ENCODE measurements at places on chromosomes 7 and 10. TPM values are rescaled to one million over a fixed set of nuclear protein-coding genes. Genes with fewer than 3 reads are reported as not detected.
A peak's percentile ranks its signal among the peaks of the same experiment; 100 is the strongest.

The MMRN2 gene
- total RNA-seq, result 0.28 TPM

The MINDY4 gene
- total RNA-seq, result 5.2 TPM

The ANKRD30A gene
- not detected for total RNA-seq

The SLC18A2 gene
- total RNA-seq, result 1.6 TPM

The MAPK8 gene
- 137 TPM for total RNA-seq

The MMP21 gene
- not detected for total RNA-seq

The PGAM2 gene
- total RNA-seq, result 11.3 TPM

The MBL2 gene
- not detected for total RNA-seq

The BMPER gene
- 0.74 TPM for total RNA-seq

DNA sequence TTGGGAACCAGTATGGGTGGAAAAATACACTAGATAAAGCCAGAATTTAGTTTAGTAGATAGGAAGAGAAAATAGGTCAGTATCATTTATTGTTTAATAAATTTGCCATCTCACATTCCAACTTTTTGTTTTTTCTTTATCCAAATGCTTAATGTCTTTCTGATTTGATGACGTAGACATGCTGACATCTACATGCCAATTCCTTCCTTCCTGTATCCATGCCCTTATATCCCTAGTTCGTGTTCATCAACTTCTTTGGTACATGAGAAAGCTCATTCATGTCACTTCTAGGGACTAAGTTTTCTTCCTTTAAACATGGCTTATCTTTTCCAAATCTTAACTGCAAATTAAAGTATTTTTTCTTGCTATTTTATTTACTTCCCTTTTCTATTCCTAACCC is 30.5 kb upstream of the ING3 start:
- H3K4me3 ChIP-seq, result no peak overlapping the region
- no peaks in the 10 kb centered on the region for H3K4me1 ChIP-seq
- DNase-seq, result no peak
- no peaks in the 10 kb centered on the region for H3K27me3 ChIP-seq
- H3K27ac ChIP-seq, result no peak overlapping the region

DNA sequence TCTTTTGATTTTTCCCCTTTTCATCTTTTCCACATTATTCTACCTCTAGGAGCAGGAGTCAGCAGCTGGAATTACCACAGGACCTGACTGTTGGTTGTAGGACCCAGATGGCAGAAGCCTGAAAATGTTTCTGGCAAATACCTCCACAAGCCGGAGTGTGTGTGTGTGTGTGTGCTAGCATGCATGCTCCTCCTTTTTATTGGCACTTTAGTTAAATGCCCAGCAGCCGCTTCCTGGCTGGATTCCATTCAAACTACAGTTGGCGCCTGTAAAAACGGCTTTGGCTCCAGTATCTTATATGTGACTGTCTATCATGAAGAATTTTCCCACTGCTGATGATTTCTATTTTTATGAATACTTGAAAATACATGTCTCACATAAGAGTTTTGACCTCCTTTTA is 319.7 kb upstream of the SP4 start:
- H3K4me3 ChIP-seq, result no peak overlapping the region
- H3K27ac ChIP-seq, result no peak overlapping the region
- H3K4me1 ChIP-seq, result peaks cover 6% of the 10 kb centered on the region

DNA sequence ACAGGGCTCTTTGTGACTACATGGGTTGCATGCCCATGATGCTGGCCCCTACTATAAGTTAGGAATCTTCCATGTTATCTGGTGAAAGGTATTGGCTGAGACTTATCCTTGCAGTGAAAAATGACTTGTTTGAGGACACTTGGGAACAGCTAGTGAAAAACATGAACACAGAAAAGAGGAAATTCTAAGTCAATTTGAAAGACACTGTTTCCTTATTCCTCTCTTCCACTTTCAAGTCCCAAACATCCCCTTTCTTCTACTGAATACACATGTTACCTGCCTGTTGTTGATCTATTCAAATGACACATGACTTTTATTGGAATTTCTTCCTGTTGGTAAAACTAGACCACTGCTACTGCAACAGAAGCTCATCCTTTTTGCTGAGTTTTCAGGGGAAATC is 29.5 kb upstream of the PRKCQ start:
- H3K27ac ChIP-seq, result no peak overlapping the region
- H3K27me3 ChIP-seq, result no peaks in the 10 kb centered on the region
- H3K4me1 ChIP-seq, result no peaks in the 10 kb centered on the region

DNA sequence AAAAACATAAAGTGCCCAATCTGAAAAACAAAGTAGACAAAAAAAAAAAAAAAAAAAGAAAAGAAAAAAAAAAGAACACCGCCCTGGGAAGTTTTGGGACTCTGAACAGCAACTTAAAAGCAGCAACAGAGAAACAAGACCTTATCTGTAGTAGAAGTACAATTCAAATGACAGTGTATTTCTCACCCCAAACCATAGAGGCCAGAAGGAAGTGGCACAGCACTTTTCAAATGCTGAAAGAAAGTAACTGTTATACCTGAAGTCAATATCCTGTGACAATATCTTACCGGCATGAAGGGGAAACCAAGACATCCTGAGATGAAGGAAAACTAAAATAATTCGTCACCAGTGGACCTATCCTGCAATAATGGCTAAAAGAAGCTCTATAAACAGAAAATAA is 112.1 kb downstream of the DNAJC1 start:
- H3K36me3 ChIP-seq, result peaks cover 3% of the 10 kb centered on the region
- no peak for DNase-seq
- peaks cover 6% of the 10 kb centered on the region for H3K4me1 ChIP-seq

GRCh38 chr7:83648464-83649241 is at the start of gene SEMA3E:
SEMA3E (minus strand) TSS chr7:83649139.
- H3K27me3 ChIP-seq, result no peaks in the 10 kb centered on the region
- H3K36me3 ChIP-seq, result no peaks in the 10 kb centered on the region
- peak within 1 kb of the TSS; percentile 56 for H3K4me3 ChIP-seq
- H3K4me1 ChIP-seq, result peaks cover 20% of the 10 kb centered on the region

GRCh38 chr10:104316321-104317099 is 21.8 kb downstream of the ITPRIP start:
- no peak overlapping the region for H3K27ac ChIP-seq
- DNase-seq, result peak; percentile 39
- H3K27me3 ChIP-seq, result no peaks in the 10 kb centered on the region
- no peak overlapping the region for H3K4me3 ChIP-seq
- H3K36me3 ChIP-seq, result no peaks in the 10 kb centered on the region

DNA sequence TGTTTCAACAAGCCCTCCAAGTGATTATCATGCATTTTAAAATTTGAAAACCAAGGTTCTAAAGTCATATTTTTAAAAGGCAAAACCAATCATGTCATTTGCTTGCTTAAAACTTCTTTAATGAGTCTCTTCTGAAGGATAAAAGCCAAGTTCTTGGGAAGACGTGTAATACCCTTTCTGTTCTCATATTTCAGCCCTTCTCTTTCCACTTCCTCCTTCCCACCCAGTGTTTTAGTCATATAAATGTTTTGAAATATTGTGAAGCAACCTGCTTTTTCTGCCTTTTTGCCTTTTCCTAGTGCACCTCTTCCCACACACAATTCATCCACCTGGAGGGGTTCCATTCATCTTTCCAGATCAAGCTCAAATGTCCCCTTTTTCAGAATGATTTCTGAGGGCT is 211.1 kb upstream of the LRRTM3 start:
- no peaks in the 10 kb centered on the region for H3K36me3 ChIP-seq
- DNase-seq, result no peak
- no peak overlapping the region for H3K4me3 ChIP-seq

GRCh38 chr7:106019470-106019820 is 56.4 kb downstream of the CDHR3 start:
- DNase-seq, result no peak
- no peaks in the 10 kb centered on the region for H3K27me3 ChIP-seq
- H3K36me3 ChIP-seq, result no peaks in the 10 kb centered on the region
- no peak overlapping the region for H3K4me3 ChIP-seq
- H3K4me1 ChIP-seq, result peaks cover 10% of the 10 kb centered on the region
- H3K27ac ChIP-seq, result no peak overlapping the region

DNA sequence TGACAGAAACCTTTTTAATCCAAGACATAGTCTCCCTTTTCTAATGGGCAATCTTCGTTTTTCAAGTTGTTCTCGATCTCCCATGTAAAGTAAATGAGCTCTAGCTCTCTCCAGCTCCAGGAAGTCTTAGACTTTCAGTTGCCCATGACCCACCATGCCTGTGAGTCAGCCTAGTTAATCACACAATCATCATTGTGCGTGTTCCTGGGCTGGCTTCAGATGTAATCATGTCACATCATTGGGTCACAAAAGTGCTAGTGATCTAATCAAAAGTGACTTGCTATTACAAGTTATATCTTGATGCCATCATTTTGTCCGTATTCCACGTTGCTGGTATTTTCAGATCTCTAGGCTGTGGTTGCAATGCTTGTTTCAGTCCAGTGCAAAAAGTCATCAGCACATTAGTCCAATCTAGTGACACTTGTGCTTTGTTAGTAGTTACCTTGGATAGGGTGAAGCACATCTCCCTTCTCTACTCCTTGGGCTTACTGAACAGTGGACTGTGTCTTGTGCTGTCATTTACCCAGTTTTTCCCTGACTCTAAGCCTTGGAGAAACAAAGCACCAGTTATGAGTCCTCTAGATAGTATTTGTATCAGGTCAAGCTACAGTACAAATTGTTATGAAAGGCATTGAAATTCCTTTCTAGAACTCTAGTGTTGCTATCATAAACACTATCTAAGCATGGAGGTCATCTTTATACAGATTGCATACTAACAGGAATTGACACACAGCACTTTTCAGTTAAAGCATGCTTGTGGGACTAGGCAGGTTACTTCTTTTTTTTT is 316.6 kb downstream of the GFRA1 start:
- no peaks in the 10 kb centered on the region for H3K4me1 ChIP-seq
- no peaks in the 10 kb centered on the region for H3K27me3 ChIP-seq

DNA sequence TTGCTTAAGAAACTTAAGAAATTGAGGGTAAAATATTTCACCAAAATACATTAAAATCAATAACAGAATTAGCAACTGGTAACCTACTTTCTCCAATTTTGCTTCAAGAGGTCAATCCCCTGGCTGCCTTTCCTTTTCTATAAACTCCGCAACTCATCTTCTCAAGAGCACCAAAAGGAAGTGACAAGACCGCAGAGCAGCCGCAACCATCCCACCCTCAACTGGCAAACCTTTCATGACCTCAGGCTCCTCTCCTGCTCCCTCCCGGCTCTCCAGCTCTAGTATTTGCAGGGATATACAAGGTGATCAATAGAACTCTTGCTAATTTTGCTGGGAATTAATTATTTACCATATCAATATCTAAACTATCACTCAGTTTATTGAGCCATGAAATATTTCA is 88.9 kb downstream of the ATE1 start:
- H3K36me3 ChIP-seq, result no peaks in the 10 kb centered on the region
- no peaks in the 10 kb centered on the region for H3K27me3 ChIP-seq
- no peak for DNase-seq
- no peak overlapping the region for H3K27ac ChIP-seq
- H3K4me3 ChIP-seq, result no peak overlapping the region
- no peaks in the 10 kb centered on the region for H3K4me1 ChIP-seq

DNA sequence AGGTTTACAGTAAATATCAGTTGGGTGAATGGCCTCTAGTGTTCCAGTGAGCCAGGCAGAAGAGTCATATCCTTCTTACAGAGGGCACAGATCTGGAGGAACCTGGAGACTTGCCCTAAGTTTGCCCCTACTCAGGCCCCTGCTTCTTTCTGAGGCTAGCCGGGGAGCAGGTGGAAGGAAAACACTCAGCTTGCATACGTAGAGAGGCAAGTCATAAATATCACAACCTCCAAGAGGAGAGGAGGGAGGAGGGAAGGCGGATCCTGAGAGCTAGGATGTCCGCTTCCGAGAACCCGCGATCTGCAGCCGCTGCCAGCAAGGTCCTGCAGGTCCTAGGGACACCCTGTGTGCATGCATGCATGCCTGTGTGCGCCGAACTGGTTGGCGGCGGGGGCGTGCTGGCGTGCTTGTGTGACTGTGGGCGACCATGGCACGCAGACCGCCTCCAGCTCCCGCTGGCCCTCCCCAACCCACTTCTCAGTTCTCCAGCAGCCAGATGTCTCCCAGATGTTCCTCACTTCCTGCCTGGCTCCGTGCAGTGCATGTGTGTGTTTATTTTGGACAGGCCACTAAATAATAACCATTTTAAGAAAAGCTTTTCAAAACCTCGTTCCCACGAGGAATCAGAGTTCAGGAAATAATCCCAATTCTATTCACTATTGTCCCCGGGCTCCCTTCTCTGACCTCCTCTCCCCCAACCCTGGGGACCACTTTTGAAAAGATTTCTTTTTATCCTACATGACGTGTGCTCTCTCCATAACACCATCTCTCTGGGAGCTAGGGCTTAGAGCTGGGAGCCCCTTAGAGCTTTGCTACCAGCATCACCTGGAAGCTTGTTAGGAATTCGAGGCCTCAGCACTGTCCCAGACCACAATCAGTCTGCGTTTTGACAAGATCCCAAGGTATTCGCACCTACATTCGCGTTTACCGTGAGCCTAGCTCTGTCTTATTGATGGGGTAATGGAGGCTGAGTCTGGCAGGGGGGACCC is 32.4 kb downstream of the UNC5B start:
- H3K27me3 ChIP-seq, result no peaks in the 10 kb centered on the region
- no peak for DNase-seq
- no peaks in the 10 kb centered on the region for H3K36me3 ChIP-seq
- H3K4me1 ChIP-seq, result peaks cover 21% of the 10 kb centered on the region
- H3K27ac ChIP-seq, result no peak overlapping the region
- H3K4me3 ChIP-seq, result no peak overlapping the region

- H3K27ac ChIP-seq, result no peak overlapping the region
- H3K36me3 ChIP-seq, result no peaks in the 10 kb centered on the region
- no peak overlapping the region for H3K4me3 ChIP-seq
- no peaks in the 10 kb centered on the region for H3K27me3 ChIP-seq
- DNase-seq, result no peak
These were observed 143.0 kb downstream of the RAPGEF5 start for GRCh38 chr7:22214000-22214399.

GRCh38 chr10:132328106-132328505 is 3.9 kb upstream of the LRRC27 start:
- no peak overlapping the region for H3K27ac ChIP-seq
- H3K4me1 ChIP-seq, result peaks cover 24% of the 10 kb centered on the region
- no peaks in the 10 kb centered on the region for H3K27me3 ChIP-seq
- DNase-seq, result no peak
- no peaks in the 10 kb centered on the region for H3K36me3 ChIP-seq

DNA sequence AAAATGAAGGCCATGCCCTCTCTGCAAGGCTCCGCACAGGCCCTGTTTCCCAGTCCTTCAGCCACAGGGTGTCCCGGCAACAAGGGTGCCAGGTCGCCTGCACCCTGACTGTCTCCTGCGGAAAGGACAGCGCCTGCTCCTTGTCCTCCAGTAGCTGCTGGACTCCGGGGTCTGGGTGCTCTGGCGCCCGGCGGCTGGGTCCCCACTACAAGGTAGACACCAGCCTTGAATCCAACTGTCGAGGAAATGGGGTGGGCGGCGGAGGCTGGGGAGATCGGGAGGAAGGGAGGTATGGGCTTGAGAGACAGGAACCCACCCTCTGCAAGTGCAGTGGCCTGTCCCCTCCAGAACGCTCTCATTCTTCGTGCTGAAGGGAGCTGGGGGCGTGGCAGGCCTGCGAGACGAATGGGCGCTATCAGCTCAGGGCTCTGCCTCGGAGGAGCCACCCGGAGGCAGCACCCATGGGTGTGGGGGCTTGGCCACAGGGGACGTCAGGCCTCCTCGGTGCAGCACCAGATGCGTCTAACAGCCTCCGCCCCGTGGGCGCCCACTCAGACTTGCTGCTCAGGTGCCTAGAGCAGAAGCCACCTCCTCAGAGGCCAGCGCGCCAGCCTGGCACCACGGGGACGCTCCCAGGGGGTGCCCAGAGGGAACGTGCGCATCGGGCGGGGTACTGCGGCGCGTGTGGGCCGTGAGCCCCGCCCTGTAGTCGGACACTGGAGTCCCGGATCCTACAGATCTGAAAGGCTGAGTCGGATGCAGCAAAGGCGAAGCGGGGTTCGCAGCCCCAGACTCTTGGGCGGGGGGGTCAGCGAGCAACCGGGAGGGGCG is 15.6 kb downstream of the ADAM8 start:
- peaks cover 29% of the 10 kb centered on the region for H3K27me3 ChIP-seq
- H3K36me3 ChIP-seq, result no peaks in the 10 kb centered on the region
- H3K4me1 ChIP-seq, result peaks cover 15% of the 10 kb centered on the region
- no peak overlapping the region for H3K27ac ChIP-seq
- DNase-seq, result peak; percentile 68

All from neural progenitor cell (in vitro differentiated cells).